ENCODE measurements at places on chromosomes 7 and 10. TPM values are rescaled to one million over a fixed set of nuclear protein-coding genes. Genes with fewer than 3 reads are reported as not detected.

The JAKMIP3 gene
- total RNA-seq = not detected

- DNase-seq = no peak
Measured at GRCh38 chr7:151010307-151011096, 13.8 kb downstream of the ATG9B start.

The WDFY4 gene
- not detected for total RNA-seq

- DNase-seq = no peak
Measured at GRCh38 chr10:129122846-129123245, 344.2 kb upstream of the MGMT start.

The STEAP1B gene
- total RNA-seq = not detected

DNA sequence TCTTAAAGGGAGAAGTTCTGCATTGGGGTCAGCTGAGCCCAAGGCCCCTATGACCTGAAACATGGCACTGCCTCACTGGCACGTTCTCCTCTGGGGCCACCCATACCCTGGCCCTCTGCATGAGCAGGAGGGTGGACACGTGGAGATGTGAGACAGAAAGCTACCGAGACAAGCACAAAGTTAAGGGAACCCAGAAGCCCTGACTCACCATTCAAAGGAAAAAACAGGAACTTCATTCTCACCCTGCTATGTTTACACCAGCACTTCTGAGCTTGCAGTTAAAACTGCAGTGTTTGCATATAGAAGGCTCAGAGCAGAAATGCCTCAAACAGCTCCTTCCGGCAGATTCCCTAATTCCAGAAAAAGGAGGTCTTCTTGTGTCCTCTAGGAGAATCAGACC is 41.7 kb downstream of the DENND11 start:
- DNase-seq = no peak

- DNase-seq = no peak
Measured at GRCh38 chr10:80441831-80442230, 12.3 kb upstream of the TSPAN14 start.

DNA sequence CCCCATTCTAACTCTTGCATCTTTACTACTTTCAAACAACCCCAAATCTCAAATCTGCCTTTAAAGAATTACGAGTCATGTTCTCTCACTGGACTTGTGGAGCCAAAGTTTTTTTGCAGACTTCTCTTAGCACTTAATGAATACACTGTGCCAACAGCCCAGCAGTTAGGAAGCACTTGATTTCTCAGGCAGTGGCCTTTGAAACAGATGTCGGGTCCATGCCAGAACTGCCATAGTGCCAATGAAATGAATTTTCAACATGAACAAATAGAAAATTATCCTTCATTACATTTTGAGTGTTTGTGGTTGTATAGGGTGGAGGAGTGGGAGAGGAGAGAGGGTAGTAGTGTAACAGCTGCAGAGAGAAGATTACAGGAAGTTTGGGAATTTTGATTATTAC is 5.9 kb downstream of the BORCS7 start:
- peak; percentile 73 for DNase-seq

The RARRES2 gene
- 9.4 TPM for total RNA-seq

- no peak for DNase-seq
Measured at GRCh38 chr7:50339990-50340500, 35.5 kb downstream of the IKZF1 start.

DNA sequence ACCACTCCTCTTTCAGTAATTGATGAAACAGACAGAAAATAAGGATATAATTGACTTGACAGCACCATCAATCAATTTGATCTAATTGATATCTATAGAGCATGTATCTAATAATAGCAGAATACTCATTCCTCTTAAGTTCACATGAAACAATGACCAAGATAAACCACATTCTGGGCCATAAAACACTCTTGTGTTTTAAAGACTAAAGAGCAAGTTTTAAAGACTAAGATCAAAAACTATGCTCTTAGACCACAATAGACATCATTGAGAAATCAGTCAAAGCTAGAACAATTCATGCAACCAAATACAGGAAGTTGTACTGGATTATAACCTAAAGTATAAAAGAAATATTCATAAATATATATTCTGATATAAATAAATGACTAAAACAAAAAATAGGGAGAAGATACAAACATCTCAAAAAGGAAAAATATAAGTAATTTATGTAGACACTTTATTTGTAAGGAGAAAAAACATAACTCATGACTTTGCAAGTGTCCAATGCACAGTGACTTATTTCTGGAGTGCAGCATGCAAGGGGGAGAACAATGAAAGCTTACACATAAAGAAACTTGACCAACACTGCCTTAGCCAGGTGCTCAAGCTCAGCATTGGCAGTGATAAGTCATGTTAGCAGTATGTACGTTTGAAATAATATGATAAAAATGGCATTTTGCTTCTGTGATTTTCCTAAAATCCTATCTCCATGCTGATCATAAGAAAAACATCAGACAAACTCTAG is 312.7 kb upstream of the IGFBP3 start:
- no peak for DNase-seq

The GPR22 gene
- not detected for total RNA-seq

GRCh38 chr7:105920766-105921165 is 42.3 kb upstream of the CDHR3 start:
- peak; percentile 26 for DNase-seq

GRCh38 chr10:120746001-120746777 is 105.0 kb upstream of the WDR11 start:
- DNase-seq = no peak

- peak; percentile 40 for DNase-seq
Measured at GRCh38 chr10:88110822-88111221, 247.4 kb downstream of the PTEN start.

The MMD2 gene
- not detected for total RNA-seq

DNA sequence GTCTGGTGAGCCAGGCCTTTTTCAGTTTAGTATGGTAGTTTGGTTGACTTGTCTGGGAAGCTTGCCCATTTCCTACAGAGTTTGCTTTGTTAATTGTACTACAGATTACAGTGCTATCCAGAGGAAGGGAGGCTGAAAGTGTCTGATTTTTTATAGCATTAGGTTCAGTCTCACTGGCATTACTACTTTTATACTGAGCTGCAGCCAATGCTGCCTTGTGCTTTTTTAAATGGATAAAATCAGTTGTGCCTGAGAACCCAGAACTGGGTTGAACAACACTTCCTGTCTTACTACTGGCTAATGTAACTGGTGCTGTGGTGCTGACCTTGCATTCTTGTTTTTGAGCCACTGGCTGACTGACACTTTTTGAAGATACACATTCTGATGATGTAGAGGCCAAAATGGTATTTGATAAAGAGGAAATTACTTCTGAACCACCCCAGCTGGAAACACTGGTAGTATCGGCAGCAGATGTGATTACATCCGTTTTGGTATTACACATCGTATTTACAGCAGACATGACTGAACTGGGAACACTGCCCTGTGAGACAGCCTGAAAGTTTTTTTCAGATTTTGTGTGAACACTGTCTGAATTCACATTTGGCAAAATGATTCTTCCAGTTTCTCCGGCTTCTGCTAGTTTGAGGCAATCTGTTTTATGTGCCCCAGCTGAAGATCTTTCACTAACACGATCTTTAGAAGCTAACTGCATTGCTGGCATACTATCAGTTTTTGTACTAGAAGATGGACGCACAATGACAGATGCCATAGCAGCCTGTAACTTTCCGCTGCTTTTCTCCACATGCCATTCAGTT is 74.1 kb downstream of the NRBF2 start:
- peak; percentile 65 for DNase-seq

- DNase-seq = no peak
Measured at GRCh38 chr7:29126804-29127203, 19.5 kb downstream of the CPVL start.

The NKX2-3 gene
- not detected for total RNA-seq

All from LHCN-M2 (cell line).